ENCODE measurements at places on chromosomes 5 and 9.

- no peak for DNase-seq
Observed at GRCh38 chr9:3863111-3863528, 337.3 kb upstream of the RFX3 start.

- no peak for DNase-seq
Observed at GRCh38 chr5:2633992-2634391, 117.5 kb downstream of the IRX2 start.

DNA sequence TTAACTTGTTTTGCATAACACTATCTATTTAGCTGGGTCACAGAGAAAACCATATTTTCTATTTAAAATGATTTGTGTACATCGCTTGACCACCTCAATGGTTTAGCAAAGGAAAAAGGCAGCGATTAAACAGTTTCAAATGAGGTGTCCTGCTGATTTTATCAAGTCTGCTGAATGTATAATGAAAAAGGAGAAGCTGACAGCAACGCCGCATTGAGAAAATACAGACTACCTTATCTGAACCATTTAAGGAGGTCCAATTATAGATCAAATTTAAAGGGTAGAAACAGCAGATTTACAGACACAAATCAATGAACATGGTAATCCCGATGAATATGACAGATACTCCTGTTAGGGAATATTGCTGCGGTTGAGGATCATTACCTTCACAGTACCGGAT lies 29.6 kb downstream of the PSMB7 start:
- DNase-seq: no peak

GRCh38 chr9:130660683-130661450 lies 3.5 kb upstream of the PRDM12 start:
- no peak for DNase-seq

- DNase-seq: no peak
Observed at GRCh38 chr9:81741103-81741502, 51.8 kb upstream of the TLE1 start.

DNA sequence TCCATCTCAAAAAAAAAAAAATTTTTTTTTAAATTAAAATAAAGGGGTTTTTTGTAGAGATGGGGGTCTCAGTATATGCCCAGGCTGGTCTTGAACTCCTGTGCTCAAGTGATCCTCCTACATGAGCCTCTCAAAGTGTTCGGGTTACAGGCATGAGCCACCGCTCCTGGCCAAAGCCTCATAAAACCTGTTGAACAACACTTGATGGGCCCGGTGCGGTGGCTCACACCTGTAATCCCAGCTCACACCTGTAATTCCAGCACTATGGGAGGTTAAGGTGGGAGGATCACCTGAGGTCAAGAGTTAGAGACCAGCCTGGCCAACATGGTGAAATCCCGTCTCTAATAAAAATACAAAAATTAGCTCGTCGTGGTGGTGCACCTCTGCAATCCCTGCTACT lies 7.7 kb upstream of the NPM1 start:
- no peak for DNase-seq

DNA sequence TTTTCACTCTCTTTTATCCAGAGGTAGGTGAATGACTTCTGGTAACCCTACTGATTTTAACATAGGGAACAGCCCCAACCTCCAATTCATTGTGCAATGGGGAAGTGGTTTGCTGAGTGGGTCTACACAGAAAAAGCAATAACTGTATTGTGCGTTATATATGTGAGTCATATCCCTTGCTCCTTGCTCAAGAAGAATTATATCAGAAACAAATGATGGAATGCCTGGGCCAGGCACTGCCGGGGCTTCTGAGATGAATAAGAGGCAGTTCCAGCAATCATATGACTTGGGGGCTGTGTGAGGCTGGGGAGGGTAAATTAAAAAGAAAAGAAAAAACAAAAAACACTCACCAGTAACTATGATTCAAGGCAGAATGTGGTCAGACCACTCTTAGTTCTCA lies 79.2 kb upstream of the ABCA1 start:
- DNase-seq: peak; percentile 40

- no peak for DNase-seq
Observed at GRCh38 chr5:179304466-179304865, 40.8 kb downstream of the ADAMTS2 start.

GRCh38 chr9:89678396-89679015 lies 73.7 kb downstream of the GADD45G start:
- DNase-seq: no peak

DNA sequence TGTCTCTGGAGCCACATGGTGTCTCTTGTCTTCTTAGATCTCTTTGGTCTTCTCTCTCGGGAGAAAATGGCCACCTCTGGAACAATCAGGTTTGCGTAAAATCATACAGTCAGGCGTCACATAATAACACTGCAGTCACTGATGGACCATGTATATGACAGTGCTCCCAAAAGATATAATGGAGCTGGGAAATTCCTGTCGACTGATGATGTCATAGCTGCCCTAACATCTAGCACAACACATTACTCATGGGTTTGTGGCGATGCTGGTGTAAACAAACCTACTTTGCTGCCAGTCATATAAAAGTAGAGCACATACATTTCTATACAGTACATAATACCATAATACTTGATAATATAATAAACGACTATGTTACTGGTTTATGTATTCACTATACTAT lies 30.1 kb upstream of the RAI14 start:
- DNase-seq: no peak

Measured in stimulated activated CD8-positive, alpha-beta memory T cell treated with anti-CD3 and anti-CD28 coated beads, Interleukin-4, amount 100 ng/mL, for 48 hours (primary cell).